ENCODE measurements at places on chromosomes 1 and 21. TPM values are rescaled to one million over a fixed set of nuclear protein-coding genes. Genes with fewer than 3 reads are reported as not detected.

Gene ADAMTS5
- total RNA-seq, result 0.08 TPM

Gene KRTAP10-10
- not detected for total RNA-seq

Gene CDC42BPA
- 28.3 TPM for total RNA-seq

Gene DISC1
- total RNA-seq, result 6.1 TPM

Gene L1TD1
- not detected for total RNA-seq

Gene KRTAP19-3
- total RNA-seq, result not detected

Gene SIKE1
- total RNA-seq, result 78.4 TPM

Gene CROCC
- total RNA-seq, result 18.9 TPM

Gene ITLN2
- 1.5 TPM for total RNA-seq

Gene RYR2
- total RNA-seq, result not detected

Gene CFHR2
- total RNA-seq, result not detected

Gene AMY1A
- not detected for total RNA-seq

Gene MYOC
- 0.23 TPM for total RNA-seq

Gene DR1
- total RNA-seq, result 13.8 TPM

Gene ETNK2
- total RNA-seq, result 1.1 TPM

Gene CD1E
- total RNA-seq, result not detected

Gene SLC35F3
- total RNA-seq, result not detected

Gene AQP10
- 0.12 TPM for total RNA-seq

Gene SLC44A5
- total RNA-seq, result under 0.01 TPM

Measured in smooth muscle cell of the coronary artery (primary cell).